ENCODE measurements at places on chromosomes 6 and 20.

DNA sequence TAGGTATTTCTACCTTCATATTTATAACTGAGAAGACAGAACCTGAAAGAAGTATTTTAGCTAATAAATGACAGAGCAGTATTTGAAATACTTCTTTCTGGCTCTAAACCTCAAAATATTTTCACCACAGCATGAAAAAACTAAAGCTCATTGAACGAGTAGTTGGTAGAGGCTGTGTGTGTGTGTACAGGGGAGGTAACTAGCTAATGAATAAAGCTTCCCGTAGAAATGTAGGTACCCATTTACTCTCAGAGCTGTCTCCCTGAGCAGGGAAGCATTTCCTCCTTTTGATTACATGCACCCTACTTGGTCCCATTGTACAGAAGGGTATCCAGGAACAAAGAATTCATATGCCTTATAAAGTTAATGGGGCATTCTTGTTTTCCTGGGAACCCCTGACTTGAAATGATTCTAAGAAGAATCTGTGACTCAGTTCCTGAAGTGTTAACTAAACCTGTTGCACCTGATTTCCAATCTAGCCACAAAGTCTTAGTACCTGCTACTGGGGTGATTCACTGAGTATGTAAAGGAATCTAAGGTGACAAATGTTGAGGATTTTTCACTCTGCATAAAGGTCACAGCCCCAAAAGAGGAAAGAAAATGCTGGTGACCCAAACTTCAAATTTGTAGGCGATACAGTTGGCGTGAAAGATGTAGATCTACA is 12.5 kb downstream of the CRYBG1 start:
- no peak for DNase-seq

DNA sequence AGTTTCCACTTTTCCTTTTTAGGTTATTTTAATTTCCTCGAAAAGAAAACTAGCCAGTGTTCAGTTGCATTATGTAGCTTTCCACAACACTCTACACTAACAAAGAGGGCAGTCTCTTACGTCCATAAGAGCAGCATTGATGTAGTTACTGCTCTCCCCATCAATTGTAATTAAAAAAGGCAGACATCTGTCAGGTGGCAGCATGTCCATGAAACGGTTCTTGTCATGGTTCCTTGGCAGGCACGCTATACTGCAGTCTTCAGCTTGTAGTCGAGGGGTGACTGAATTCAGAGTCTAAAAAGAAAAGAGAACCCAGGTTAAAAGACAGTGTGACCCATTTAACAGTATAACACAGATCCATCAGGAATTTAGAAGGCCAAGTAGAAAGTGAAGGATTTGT is 80.1 kb upstream of the THEMIS start:
- DNase-seq, result no peak

DNA sequence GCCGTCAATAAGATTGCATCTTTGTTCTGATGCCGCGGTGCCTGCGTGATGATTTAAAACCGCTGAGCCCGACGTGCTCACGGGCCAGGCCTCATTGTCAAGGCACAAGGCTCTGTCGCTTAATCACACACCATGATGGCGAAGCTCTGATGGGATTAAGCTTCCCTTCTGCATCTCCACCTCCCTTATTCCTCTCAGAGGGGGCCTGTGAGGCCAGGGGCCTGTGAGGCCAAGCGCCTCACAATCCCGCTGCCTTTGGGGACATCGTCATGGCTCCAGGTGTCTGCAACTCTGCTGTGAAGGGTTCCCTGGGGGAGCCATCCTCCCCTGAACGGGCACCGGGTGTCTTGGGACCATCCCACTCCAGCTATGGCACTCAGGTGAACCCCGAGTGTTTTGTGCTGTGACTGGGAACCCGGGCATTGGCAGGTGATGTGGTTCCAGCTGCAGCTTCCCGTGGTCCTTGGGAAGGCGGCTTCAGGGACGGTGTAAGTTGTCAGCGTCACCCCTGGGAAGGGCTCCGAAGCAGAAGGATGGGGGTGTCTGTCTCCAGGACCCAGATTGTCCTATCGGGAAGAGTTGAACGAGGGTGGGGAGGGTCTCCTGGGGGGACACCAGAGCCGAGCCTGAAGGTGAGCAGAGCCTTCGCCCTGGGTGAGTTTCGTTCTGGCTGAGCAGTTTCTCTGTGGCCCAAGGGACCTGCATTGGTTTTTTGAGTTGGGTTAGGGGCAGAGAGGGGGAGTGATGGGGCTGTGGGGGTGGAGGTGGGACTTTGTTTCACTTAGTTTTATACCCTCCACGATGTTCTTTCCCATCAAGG is 18.0 kb upstream of the BHLHE23 start:
- DNase-seq, result no peak

DNA sequence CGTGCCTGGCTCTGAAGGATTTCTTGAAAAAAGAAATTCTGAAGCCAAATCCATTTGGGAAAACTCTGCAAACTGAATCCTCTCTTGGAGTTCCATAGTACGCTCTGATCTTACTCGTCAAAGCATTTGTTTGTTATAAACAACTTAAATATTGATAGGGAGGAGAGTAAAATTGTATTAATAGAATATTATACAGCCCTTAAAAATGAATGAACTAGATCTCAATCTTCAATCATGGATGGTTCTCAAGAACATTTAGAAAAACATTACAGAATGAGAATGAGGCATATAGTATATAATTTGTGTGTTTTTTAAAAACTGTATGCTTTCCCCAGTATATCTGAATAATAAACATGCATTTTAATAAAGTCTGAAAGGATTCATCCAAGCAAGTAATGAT is 24.8 kb downstream of the KCTD20 start:
- no peak for DNase-seq

- no peak for DNase-seq
Measured at GRCh38 chr6:81769824-81770223, 17.3 kb upstream of the TENT5A start.

DNA sequence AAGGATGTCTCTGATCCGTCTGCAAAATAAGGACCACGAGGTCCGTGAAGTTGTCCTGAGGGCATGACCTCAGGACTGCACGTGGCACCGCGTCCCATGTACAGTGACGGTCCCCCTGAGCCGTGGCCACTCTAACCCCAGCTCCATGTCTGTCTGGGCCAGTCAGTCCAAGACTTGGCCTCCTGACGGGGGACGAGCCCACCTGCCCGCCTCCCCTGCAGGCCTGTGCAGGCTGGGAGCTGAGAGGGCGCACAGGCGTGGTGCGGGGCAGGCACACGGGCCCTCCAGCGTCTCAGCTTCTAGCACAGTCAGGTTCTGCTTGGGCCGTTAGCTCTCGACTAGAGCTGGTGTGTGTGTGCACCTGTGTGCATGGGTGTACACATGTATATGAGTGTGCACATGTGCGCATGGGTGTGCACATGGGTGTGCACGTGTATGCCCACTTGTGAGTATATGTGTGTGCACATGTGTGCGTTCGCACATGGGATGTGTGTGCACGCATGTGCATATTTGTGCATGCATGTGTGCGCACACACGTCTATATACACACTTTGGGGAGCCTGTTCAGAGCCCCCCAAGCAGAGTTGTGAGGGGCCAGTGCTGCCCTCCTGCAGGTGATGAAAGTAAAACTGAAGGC is 307.0 kb downstream of the TAF4 start:
- DNase-seq, result no peak

GRCh38 chr6:87181903-87182302 is 26.5 kb downstream of the ZNF292 start:
- no peak for DNase-seq

DNA sequence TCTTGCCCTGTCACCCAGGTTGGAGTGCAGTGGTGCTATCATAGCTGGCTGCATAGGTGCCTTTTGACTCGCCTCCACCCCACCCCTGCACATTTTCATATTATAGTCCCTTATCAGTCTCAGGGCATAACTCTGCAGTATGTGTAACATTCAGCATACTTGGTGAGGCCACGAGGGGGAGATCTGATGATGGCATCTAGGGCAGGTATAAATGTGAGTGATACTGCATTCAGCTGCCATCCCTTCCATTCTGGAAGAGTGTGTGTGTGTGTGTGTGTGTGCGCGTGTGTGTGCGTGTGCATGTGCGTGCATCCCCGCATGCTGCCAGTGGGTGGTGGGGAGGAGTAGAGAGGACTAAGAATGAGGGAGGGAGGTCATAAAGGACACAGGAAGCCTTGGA is 81.4 kb downstream of the JARID2 start:
- DNase-seq, result no peak

All from hepatic stellate cell (primary cell).